A549 treated with CORT108297 at 1 μM for 4 hours (cell line): ENCODE measurements at places on chromosomes 3 and 15. TPM values are rescaled to one million over a fixed set of nuclear protein-coding genes. Genes with fewer than 3 reads are reported as not detected.

The GREM1 gene
- 7.8 to 15.8 TPM (median 8.0 TPM) in 5 replicates for total RNA-seq

The DUOX2 gene
- total RNA-seq = 0.03 to 0.13 TPM (median 0.06 TPM) in 5 replicates

The UCN2 gene
- total RNA-seq = 6.9 to 11.3 TPM (median 9.7 TPM) in 5 replicates

The ST3GAL6 gene
- 0.64 to 1.4 TPM (median 0.87 TPM) in 5 replicates for total RNA-seq

The PLOD2 gene
- 98.2 to 162 TPM (median 128 TPM) in 5 replicates for total RNA-seq

The MKRN2OS gene
- total RNA-seq = not detected in 5 replicates

The UBAP1L gene
- total RNA-seq = 0.53 to 1.1 TPM (median 0.91 TPM) in 5 replicates

The GOLGA6B gene
- total RNA-seq = 0.05 TPM in 1 of 5 replicates, not detected in the others

The IL17RB gene
- 0.77 to 1.1 TPM (median 0.85 TPM) in 5 replicates for total RNA-seq

The P2RY12 gene
- total RNA-seq = not detected in 5 replicates

The GOLGA8N gene
- total RNA-seq = 1.2 to 1.8 TPM (median 1.3 TPM) in 5 replicates

The LZTFL1 gene
- total RNA-seq = 15.6 to 17.9 TPM (median 15.6 TPM) in 5 replicates

The DPPA4 gene
- not detected in 5 replicates for total RNA-seq

The MINAR1 gene
- total RNA-seq = 0.43 to 0.66 TPM (median 0.55 TPM) in 5 replicates

The TPRG1 gene
- 0.11 to 0.28 TPM (median 0.15 TPM) in 5 replicates for total RNA-seq

The HIGD2B gene
- not detected in 5 replicates for total RNA-seq

The CLRN1 gene
- not detected in 5 replicates for total RNA-seq

The ETFA gene
- total RNA-seq = 243 to 266 TPM (median 259 TPM) in 5 replicates

The COX5A gene
- 505 to 615 TPM (median 535 TPM) in 5 replicates for total RNA-seq

The HAPLN3 gene
- total RNA-seq = 26.3 to 37.2 TPM (median 33.7 TPM) in 5 replicates

The AADACL2 gene
- not detected in 5 replicates for total RNA-seq

The ACKR2 gene
- total RNA-seq = 0.05 to 0.13 TPM (median 0.07 TPM) in 3 of 5 replicates, not detected in the others

The MEIS2 gene
- total RNA-seq = 7.2 to 9.3 TPM (median 8.9 TPM) in 5 replicates

The DNASE1L3 gene
- total RNA-seq = 0.06 to 0.28 TPM in 2 of 5 replicates, not detected in the others

The LINGO1 gene
- total RNA-seq = 8.5 to 13.7 TPM (median 9.8 TPM) in 5 replicates

The LSMEM2 gene
- 0.09 TPM in 2 of 5 replicates, not detected in the others for total RNA-seq

The FOXL2 gene
- total RNA-seq = 2.5 to 5.2 TPM (median 4.7 TPM) in 5 replicates

The GRM7 gene
- not detected in 5 replicates for total RNA-seq

The CCDC54 gene
- not detected in 5 replicates for total RNA-seq

The MUSTN1 gene
- total RNA-seq = 0.19 to 0.28 TPM (median 0.21 TPM) in 3 of 5 replicates, not detected in the others

The ALG1L2 gene
- total RNA-seq = not detected in 5 replicates

The TRNT1 gene
- 29.9 to 36.1 TPM (median 33.0 TPM) in 5 replicates for total RNA-seq

The XCR1 gene
- not detected in 5 replicates for total RNA-seq

The SPINT1 gene
- total RNA-seq = 0.85 to 1.0 TPM (median 0.88 TPM) in 5 replicates

The GMNC gene
- total RNA-seq = not detected in 5 replicates

The DUOXA2 gene
- not detected in 5 replicates for total RNA-seq

The EPHA3 gene
- not detected in 5 replicates for total RNA-seq

The TM4SF1 gene
- 1,236 to 1,908 TPM (median 1,489 TPM) in 5 replicates for total RNA-seq

The LOXL1 gene
- 0.47 to 0.82 TPM (median 0.59 TPM) in 5 replicates for total RNA-seq

The PRRT3 gene
- 0.87 to 2.0 TPM (median 1.7 TPM) in 5 replicates for total RNA-seq

The PIK3R4 gene
- 15.1 to 23.1 TPM (median 17.3 TPM) in 5 replicates for total RNA-seq

The CCR2 gene
- total RNA-seq = not detected in 5 replicates

The AADAC gene
- total RNA-seq = 16.4 to 19.6 TPM (median 17.9 TPM) in 5 replicates

The PCYT1A gene
- 28.9 to 37.4 TPM (median 33.4 TPM) in 5 replicates for total RNA-seq

The IQCF5 gene
- not detected in 5 replicates for total RNA-seq

The TRPM7 gene
- total RNA-seq = 22.2 to 30.2 TPM (median 23.6 TPM) in 5 replicates

The OR5AC2 gene
- not detected in 5 replicates for total RNA-seq

The AZI2 gene
- 38.9 to 47.6 TPM (median 40.5 TPM) in 5 replicates for total RNA-seq

The SMARCC1 gene
- 21.7 to 28.1 TPM (median 26.2 TPM) in 5 replicates for total RNA-seq
